ENCODE measurements at places on chromosomes 1 and 21. TPM values are rescaled to one million over a fixed set of nuclear protein-coding genes. Genes with fewer than 3 reads are reported as not detected.

The TCP10L gene
- total RNA-seq, result 0.66 TPM

The BACE2 gene
- 94.4 TPM for total RNA-seq

The SERPINC1 gene
- total RNA-seq, result 0.32 TPM

The ACBD6 gene
- 48.8 TPM for total RNA-seq

DNA sequence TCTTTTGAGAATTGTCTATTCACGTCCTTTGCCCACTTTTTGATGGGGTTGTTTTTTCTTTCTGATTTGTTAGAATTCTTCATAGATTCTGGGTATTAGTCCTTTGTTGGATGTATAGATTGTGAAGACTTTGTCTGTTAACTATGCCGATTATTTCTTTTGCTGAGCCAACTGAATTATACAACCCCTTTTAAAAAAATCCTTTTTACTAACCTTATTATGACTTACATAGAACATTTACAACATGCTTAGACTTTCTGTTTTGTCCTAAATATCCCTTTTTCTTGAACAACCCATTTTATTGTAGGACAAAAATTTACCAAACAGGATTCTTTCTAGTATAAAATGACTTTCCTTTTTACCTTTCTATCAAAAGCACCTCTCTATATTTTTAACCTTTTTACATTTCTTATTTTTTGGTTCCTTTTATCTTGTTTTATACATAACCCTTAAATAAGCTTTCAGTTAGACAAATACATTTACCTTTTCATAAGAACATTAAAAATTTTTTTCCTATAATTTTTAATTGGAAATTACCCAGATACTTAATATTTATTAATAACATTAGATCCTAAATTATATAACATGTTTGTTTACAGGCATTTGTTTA is 70.4 kb upstream of the TTLL7 start:
- no peaks in the 10 kb centered on the region for H3K4me1 ChIP-seq
- no peak overlapping the region for H3K27ac ChIP-seq
- no peak for DNase-seq
- H3K27me3 ChIP-seq, result no peaks in the 10 kb centered on the region

GRCh38 chr1:61070054-61070453 is 12.3 kb upstream of the NFIA start:
- no peaks in the 10 kb centered on the region for H3K36me3 ChIP-seq
- no peaks in the 10 kb centered on the region for H3K27me3 ChIP-seq
- H3K4me3 ChIP-seq, result no peak overlapping the region

DNA sequence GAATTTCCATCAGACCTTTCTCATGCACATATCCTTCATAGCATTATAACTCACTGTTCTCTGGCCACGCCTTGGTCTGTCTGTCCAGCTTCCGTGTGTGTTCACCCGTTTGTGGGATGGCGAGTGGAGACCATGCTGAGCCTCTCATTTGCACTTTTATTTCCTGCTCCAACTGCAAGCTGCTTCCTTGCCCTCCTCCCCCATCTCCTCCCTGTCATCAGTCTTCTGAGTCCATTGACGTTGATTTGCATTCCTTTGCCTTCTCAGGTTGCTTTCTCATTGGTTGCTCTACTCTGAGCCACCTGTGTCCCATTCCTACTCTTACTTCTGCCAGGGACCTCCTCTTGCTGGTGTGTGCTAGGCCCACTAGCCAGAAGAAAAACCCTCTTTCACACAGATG is 146.4 kb downstream of the NOS1AP start:
- no peaks in the 10 kb centered on the region for H3K27me3 ChIP-seq
- peak overlapping the region; percentile 73 for H3K27ac ChIP-seq
- no peaks in the 10 kb centered on the region for H3K36me3 ChIP-seq
- DNase-seq, result no peak

DNA sequence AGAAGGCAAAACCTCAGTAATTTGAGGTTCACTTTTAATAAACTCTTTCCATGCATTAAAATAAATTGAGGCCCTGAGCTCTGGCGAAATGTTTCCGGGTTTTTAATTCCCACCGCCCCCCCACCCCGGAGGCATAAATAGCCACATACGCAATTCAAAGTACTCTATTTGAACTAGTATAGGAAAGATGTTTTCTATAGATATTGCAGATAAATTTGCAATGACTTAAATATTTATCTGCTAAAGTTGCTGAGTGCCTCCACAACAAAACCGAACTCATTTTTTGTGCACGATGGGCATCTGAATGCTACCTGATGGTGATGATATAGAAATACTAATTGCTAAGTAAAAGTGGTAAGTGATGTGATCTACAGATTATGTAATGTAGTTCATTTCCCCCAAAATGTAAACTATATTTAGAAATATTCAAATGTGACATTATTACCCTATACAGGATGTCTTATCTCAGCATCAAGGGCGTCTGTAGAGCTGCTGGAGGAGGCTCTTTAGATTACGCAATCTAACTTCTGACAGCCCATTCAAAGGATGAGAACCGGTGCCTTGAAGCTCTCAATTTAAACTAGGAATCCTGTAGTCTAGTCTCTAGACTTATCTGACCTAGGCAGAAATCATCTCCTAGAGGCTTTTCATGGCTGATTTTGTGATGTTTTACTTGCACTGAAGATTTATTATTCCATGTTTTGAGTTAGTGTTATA is 8.5 kb downstream of the IRF2BP2 start:
- no peak for DNase-seq
- peak overlapping the region; percentile 99 for H3K27ac ChIP-seq
- H3K27me3 ChIP-seq, result no peaks in the 10 kb centered on the region
- H3K36me3 ChIP-seq, result no peaks in the 10 kb centered on the region
- no peak overlapping the region for H3K4me3 ChIP-seq

DNA sequence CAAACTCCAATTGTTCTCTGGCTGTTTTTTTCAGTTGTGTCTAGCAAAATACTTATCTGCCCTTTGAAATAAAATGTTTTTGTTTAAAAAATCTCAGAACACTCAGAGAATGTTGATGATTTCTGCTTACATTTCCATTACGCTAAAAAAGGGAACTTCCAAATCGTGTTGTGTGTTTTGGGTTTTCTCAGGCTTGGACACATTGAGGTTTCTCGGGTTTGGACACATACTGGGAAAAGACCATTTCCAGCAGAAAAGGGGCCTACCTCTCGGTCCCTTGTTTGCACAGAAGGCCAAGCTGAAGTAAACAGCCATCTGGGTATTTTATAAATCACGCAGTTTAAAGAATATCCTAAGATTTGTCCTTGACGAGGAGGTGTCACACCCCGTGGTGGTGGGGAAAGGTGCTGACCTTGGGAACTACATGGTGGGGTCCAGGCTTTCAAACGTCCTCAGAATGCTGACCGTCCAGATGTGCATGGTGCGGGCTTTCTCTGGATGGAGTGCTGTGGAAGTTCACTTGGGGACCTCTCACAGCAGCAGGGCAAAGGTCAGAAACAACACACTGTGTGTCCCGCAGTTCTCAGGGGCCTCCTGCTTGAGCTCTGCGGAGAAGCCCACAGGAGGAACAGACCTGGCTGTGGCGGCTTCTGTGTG is 67.8 kb downstream of the SLC37A1 start:
- no peaks in the 10 kb centered on the region for H3K4me1 ChIP-seq
- no peaks in the 10 kb centered on the region for H3K36me3 ChIP-seq
- H3K27me3 ChIP-seq, result no peaks in the 10 kb centered on the region
- DNase-seq, result peak; percentile 22
- no peak overlapping the region for H3K4me3 ChIP-seq
- no peak overlapping the region for H3K27ac ChIP-seq

DNA sequence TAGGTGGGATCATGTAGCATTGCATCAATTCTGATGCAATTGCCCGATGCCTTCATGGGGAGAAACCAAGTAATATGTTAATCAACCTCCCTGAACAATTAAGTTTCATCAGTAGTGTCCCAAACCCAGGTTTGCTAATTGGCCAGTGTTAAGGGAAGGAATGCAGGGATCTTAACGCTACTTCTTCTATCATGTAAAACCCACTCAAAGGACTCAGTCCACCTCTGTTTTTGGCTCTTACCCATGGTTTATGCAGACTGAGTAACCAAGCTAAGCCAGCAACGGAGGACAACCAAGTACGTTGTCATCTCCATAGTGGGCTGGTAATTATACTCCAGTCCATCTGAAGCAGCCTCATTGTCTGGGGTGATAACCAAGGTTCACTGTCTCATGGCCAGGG is 203.0 kb upstream of the FMN2 start:
- H3K27ac ChIP-seq, result no peak overlapping the region
- no peaks in the 10 kb centered on the region for H3K36me3 ChIP-seq
- no peaks in the 10 kb centered on the region for H3K27me3 ChIP-seq
- H3K4me3 ChIP-seq, result no peak overlapping the region

- H3K4me1 ChIP-seq, result peaks cover 29% of the 10 kb centered on the region
- H3K27ac ChIP-seq, result peak overlapping the region; percentile 96
- H3K4me3 ChIP-seq, result peak overlapping the region; percentile 79
- H3K36me3 ChIP-seq, result peaks cover under 1% of the 10 kb centered on the region
- H3K27me3 ChIP-seq, result no peaks in the 10 kb centered on the region
Measured at GRCh38 chr1:23367791-23368561, 1.7 kb downstream of the ZNF436 start.

DNA sequence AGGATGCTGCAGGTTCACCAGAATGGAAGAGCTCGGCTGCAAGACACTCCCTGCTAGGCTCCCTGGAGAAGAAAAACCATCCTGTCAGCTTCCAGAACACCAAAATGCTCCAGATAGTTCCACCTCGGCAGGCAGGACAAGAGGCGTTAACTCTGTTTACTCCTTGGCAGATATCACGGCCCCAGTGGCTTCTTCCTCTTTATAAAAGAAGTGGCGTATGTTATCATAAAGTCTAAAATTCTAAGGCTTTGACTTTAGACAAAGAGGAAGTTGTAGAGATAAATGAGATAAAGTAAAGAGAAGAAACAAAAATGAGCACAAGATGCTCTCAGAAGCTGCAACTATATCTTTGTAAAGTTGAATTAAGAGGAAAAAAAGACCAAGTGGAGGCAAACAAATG is 24.3 kb upstream of the MTF1 start:
- no peak overlapping the region for H3K27ac ChIP-seq
- H3K27me3 ChIP-seq, result no peaks in the 10 kb centered on the region
- peaks cover 18% of the 10 kb centered on the region for H3K36me3 ChIP-seq
- DNase-seq, result no peak
- no peak overlapping the region for H3K4me3 ChIP-seq

DNA sequence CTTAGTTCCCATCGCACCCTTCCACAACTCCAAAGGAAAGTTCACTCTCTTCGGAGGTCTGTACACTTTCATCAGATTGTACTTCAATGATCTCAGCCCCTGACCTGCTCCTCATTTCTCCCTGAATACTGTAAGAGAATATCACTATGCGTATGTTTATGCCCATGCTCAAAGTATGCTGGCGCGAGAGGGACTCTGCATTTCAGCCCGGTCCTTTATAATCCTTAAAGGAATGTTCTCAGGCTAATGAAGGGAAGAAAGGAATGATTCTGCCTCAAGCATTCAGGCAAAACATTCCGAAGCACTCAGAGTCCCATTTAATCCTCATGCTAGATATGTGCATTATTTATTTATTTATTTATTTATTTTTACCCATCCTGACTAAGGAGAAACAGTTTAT is 76.8 kb downstream of the PLD5 start:
- no peak overlapping the region for H3K4me3 ChIP-seq
- no peak for DNase-seq
- no peaks in the 10 kb centered on the region for H3K4me1 ChIP-seq
- no peak overlapping the region for H3K27ac ChIP-seq
- H3K27me3 ChIP-seq, result no peaks in the 10 kb centered on the region
- H3K36me3 ChIP-seq, result no peaks in the 10 kb centered on the region

DNA sequence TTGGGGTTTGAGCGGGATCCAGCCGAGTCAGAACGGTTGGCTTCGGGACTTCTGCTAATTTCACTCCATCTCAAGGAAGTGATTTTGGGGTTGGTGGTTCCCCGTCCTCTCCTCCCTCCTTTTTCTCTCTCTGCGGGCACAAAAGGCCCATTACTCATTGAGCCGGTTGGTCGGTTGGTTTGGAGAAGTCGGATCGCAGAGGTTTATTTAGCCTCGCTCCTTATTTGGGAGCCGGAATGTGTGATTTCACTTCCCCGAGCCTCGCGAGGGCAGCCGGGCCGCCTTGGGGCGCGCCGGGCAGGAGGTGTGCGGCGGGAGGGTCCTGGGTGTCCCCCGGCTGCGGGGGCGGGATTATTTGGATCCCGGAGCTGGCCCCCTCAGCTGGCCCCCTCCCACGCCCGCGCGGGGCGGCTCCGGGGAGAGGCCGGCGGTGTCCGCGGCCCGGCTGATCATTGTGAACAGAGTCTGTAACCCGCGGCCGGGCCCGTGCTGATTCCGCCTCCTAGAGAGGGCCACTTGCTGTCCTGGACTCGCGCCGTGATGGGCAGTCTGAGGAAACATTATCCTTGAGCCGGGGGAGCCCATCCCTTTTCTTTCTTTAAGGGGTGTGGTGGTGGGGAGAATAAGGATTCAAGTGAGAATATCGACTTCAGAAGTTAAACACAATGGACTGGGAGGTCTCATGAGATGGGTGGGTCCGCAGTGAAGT is 1.2 kb downstream of the MAPKAPK2 start:
- H3K4me3 ChIP-seq, result peak overlapping the region; percentile 76
- no peaks in the 10 kb centered on the region for H3K36me3 ChIP-seq
- H3K27ac ChIP-seq, result peak overlapping the region; percentile 97
- H3K27me3 ChIP-seq, result no peaks in the 10 kb centered on the region
- DNase-seq, result peak; percentile 60

DNA sequence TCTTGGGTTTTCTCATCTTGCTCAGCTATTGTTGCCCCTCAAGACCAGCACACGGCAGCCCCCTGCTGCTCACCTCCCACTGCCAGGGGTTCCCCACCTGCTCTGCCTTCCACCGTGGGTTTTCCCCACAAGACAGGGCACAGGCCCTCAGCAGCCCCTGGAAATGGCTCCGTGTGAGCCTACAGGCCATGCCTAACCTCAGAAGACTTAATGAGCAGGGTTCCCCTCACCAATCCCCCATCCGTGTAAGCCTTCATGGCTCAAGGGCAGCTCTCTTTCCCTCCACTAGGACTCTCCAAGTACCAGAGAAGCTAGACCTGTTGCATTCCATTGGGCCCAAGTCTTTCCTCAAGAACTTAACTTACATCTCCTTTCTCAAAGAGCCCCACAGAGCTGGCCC is 18.4 kb upstream of the RCAN3 start:
- no peak overlapping the region for H3K4me3 ChIP-seq
- H3K4me1 ChIP-seq, result no peaks in the 10 kb centered on the region
- no peak for DNase-seq
- no peaks in the 10 kb centered on the region for H3K36me3 ChIP-seq
- no peaks in the 10 kb centered on the region for H3K27me3 ChIP-seq

DNA sequence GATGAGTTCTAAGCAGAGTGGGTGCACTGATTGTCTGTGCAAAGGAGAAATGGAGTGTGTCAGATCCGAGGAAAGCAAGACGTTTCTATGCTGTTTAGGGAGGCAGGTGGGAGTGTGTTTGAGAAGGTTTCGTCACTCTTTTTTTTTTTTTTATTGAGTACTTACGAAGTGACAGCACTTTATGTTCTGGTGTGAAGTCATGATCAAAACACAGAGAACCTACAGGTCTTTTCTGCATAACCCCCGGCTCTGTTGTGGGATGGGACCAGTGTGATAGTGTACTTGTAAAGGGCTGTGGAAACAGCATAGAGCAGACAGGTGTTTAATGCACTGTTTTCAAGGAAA is 26.7 kb downstream of the MIA3 start:
- H3K36me3 ChIP-seq, result no peaks in the 10 kb centered on the region
- no peaks in the 10 kb centered on the region for H3K27me3 ChIP-seq
- H3K4me3 ChIP-seq, result peak overlapping the region; percentile 90
- DNase-seq, result no peak
- H3K27ac ChIP-seq, result peak overlapping the region; percentile 98

GRCh38 chr1:46173361-46173856 is 1.5 kb upstream of the TSPAN1 start:
- H3K4me3 ChIP-seq, result no peak overlapping the region
- H3K36me3 ChIP-seq, result no peaks in the 10 kb centered on the region
- H3K4me1 ChIP-seq, result peaks cover 7% of the 10 kb centered on the region
- no peak for DNase-seq
- H3K27me3 ChIP-seq, result no peaks in the 10 kb centered on the region

GRCh38 chr21:42187976-42188653 is 30.8 kb upstream of the ABCG1 start:
- H3K27ac ChIP-seq, result peak overlapping the region; percentile 84
- peak; percentile 48 for DNase-seq

Data from breast epithelium (tissue), 4 donors.